ENCODE measurements at places on chromosomes 5 and 9. TPM values are rescaled to one million over a fixed set of nuclear protein-coding genes. Genes with fewer than 3 reads are reported as not detected.
A peak's percentile ranks its signal among the peaks of the same experiment; 100 is the strongest.

DNA sequence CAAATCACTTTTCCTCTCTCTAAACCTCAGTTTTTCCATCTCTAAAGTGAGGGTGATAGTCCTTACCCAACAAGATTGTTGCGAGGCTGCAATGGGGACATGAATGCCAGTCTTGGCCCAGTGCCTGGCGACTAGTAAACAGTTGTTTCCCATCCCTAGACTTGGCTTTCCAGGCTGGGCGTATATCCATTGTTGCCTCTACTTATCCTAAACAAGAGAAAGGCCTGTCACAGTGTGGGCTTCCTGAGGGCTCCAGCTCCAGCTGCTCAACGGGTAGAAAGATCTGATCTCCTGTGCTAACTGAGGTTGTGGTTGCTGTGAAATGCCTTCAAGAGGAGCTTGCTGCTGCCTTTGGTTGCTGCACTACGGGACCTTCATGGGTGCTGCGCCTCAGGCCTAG lies 142.0 kb downstream of the NSG2 start:
- no peak for DNase-seq

- no peak for DNase-seq
Observed at GRCh38 chr5:124868676-124869075, 122.2 kb upstream of the ZNF608 start.

GRCh38 chr9:87766697-87767096 lies 40.8 kb downstream of the CTSL start:
- no peak for DNase-seq

DNA sequence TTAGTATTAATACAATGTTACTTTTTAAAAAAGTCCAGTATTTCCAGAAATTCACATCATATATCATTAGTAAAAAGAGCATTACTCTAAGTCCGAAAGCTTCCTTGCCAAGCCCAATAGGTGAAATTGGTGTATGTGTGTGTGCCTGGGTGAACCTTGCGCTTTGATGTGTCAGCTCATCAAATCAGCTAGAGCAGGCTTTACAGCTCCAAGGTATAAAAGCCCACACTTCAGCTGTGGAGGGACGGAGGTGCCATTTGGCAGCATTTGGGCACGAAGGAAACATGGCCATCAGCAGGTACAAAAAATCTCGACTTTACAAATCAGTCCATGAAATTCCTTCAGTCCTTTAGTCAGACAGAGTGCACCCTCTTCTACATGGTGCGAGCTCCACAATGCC lies 76.5 kb upstream of the IL7R start:
- no peak for DNase-seq

DNA sequence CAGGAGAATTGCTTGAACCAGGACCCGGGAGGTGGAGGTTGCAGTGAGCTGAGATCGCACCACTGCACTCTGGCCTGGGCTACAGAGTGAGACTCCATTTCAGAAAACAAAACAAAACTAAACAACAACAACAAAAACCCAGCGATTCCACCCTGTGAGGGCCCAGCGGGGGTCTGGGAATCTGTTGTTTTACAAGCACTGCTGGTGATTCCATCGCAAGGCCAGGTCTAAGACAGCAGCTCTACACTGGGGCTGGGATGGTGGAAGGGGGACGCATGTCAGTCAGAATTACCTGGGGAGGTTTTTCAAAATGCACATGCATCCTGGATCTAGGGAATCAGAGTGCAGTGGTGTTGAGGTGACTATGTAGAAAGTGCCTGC lies 90.9 kb downstream of the ANKRD55 start:
- DNase-seq = no peak

- peak; percentile 96 for DNase-seq
Observed at GRCh38 chr5:125150041-125150669, 403.7 kb upstream of the ZNF608 start.

DNA sequence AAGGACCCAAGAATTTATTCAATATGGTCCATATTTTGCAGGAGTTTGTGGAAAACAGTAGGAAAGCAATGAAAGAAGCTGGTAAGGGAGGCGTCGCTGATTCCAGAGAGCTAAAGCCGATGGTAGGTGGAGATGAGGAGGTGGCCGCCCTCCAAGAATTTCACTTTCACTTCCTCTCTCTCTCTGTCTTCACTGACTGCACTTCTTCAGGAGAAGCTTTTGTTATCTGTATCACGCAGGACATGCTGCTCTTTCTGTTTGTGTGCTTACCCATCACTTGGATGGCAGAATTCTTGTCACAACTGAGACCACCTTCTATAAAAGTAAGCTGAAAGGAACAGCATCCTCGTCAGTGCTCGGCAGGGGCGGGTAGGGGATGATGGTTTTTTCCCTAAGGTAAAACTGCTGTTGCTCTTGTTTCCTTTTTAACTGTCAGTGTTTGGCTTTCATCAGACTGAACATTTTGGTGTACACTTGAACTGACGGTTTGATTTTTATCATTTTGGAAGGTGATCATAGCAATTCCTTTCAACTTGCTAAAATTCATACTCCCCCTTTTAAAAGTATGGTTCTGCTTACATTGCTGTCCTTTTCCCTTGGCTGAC lies 62.4 kb upstream of the FSD1L start:
- DNase-seq = no peak

DNA sequence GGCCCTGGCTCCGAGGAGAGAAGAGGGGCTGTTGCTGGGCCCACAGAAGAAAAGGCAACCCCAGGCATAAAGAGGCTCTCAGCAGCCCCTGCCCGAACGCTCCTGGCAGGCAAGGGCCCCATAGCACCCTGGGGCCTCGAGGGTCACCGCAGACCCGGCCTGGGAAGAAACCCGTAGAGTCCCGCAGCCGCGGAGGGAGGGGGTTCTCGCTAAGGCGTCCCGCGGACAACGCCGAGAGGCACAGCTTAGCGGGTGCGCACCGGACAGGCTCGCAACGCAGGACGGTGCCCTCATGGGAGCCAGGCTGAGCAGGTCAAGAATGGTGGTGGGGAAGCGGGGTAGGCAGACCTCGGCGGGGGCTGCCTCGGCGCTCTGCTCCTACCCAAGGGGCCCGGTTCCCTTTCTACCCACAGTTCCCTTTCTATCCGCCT lies 6.7 kb downstream of the PITX1 start:
- no peak for DNase-seq

FOXI1 gene
- total RNA-seq = 0.10 TPM

SH3GL2 gene
- total RNA-seq = 0.20 TPM

TXNDC8 gene
- total RNA-seq = not detected

CDKN2B gene
- 10.3 TPM for total RNA-seq

PCDHGA4 gene
- total RNA-seq = 2.9 TPM

Data from skin of body (tissue), 3 donors.